CD4-positive, alpha-beta T cell treated with Interleukin-4 for 4 hours (primary cell): ENCODE measurements at places on chromosomes 3 and 15.

DNA sequence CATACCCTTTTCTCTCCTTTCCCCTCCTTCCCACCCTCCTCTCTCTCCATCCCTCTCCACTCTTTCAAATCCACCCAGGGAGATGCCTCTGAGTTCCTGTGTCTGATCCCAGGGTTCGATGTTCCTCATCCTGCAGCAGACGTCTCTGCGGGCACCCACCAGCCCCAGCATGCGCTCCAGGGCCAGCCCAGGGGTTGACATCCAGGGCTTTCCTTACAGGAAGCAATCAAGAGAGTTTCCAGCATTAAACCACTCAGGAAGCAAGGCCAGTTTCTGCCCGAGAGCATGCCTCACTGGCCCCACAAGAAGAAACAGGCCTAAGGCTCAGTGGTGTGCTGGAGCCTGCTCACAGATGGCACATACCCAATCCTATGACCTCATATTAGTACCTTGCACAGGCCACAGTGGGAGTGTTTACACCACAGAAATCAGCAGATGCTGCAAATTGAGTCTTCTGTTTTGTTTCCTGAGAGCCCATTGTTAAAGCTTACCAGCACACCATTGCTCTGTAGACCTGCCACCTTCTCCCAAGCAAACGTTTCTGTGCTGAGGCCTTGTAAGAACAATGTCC, 13.2 kb downstream of the SLC6A1 start:
- no peak for DNase-seq

GRCh38 chr3:11662392-11662990, 18.8 kb upstream of the VGLL4 start:
- DNase-seq, result no peak

GRCh38 chr15:45858491-45858890, 223.7 kb downstream of the SQOR start:
- DNase-seq, result no peak

DNA sequence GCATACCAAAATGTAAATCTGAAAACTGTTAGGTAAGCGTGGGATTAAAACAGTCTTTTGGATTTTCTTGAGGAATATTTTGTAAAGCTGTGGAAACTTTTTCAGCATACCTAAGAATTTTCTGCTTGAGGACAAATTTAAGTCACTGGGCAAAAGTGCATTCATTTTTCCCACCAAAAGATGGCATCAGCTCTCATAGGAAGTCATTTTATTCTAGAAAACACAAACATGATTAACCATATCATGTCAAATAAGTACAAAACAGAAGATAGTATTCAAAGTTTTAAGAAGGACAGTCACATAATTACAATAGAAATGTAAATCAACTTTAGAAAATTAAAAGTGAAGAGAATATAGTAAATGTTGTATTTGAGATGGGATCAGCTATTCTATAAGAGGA, 63.5 kb downstream of the SLC49A4 start:
- no peak for DNase-seq

DNA sequence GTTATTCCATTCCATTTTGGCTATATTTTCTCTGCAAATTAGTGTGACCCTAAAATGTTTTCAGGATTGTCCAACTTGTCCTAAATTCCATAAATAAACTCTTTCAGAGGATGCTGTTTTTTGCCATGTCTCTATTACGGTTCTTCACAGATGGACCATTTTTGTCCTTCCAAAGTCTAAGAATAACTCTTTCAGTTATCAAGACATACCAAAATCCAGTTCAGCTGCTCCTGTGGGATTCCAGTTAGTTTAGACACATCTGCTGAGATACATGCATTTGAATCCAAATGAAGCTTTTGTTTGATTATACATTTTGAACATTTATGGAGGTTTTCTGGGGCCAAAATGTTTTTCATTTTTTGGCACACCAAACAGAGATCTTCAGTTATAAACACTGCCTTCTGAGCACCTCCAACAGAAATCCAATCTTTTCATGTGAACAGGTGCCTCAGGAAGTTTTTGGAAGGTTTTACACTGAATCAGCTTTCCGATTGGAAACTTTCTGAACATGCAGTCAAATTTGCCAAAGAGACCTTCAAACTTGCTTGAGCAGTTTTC, 80.7 kb downstream of the TIGIT start:
- no peak for DNase-seq

DNA sequence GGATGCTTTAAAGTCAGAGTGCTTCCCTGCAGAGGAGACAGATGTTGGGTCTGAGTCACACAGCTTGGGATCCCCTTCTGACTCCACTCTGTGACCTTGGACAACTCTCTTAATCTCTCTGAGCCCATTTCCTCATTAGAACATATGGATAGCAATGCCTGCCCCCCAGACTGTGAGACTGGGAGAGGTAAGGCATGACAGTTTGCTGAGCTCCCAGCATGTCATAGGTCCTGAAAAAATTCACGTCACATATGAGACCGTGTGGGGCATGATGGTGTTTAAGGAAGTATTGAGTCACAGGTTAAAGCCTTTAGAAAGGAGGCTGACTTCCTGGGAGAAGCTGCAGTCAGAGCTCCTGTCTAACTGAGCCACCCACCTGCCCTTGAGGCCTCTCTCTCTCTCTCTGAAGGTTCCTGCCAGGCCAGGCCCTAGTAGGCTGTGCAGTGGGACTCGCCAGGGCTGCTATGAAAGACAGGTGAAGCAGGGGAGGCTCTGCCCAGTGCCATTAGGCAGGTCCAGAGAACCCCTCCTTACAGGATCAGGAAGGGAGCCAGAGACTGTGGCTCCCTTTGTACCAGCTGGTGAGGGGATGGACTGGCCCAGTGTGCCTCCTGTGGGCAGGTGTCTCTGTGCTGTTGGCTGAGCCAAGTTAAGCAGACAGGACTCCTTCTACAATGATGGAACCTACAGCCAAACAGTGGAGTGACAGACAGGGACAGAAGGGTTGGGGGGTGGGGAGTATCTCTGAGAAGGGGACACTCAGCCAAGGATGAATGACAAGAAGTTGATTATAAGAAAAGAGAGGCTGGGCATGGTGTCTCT, 19.5 kb upstream of the DOCK3 start:
- DNase-seq, result no peak

DNA sequence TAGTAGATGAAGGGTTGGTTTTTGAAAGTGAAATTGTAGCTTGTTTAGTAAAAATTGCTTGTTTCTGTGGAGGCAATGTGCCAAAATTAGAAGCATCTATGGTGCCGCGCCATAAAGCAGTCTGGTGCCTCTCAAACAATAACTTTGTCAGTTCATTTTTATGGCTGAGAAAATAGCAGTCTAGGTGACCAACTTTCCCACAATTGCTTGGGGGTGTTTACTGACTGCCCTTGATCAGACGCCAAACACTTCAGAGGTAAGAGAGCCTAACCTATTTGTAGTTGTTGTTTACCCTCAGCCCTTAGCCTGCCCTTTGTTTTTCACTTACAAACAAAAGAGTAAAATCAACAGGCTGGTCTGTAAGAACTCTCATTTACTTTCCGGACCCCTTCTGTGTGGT, 174.5 kb downstream of the FNDC3B start:
- no peak for DNase-seq

- DNase-seq, result no peak
These were observed 103.7 kb downstream of the AQP9 start for GRCh38 chr15:58241872-58242271.

- no peak for DNase-seq
These were observed 33.1 kb downstream of the KLF13 start for GRCh38 chr15:31359702-31360111.
